NCI-H446 treated with DMSO at 0.1 percent for 48 hours (cell line): ENCODE measurements at places on chromosomes 2 and 18.

DNA sequence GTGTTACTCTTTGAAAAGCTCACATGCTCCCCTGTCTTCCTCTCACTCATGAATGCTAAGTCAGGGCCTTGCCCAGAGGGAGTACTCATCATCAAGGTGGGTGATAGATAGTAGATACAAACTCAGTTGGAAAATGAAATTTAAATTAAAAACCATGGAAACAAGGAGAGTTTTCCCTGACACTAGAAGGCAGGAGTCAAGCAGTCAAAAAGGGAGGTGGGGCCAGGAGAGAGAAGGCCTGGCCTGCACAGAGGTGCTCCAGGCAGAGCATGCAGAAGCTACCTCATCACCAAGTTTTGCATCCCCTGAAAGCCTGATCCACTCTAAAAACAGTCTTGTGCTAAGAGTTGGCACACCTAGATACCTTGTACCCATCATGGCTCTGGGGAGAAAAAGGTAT, 143.7 kb downstream of the MYO5B start:
- DNase-seq, result no peak

DNA sequence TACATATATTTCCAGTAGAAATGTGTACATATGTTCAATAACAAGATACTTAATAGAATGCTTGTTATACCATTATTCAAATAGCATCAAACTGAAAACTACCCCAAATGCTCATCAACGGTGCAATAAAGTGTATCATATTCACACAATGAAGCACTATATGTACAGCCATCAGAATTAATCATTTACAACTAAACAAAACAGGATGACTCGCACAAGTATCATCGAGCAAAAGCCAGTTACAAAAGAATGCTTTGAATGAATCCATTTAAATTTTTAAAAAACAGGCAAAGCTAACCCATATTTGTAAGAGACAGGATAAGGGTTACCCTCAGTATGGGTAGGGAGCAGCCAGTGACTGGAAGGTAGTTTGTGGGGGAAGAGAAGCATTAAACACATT, 132.8 kb upstream of the PDE1A start:
- no peak for DNase-seq

- DNase-seq, result no peak
These were observed 101.3 kb downstream of the PID1 start for GRCh38 chr2:229169751-229170150.

DNA sequence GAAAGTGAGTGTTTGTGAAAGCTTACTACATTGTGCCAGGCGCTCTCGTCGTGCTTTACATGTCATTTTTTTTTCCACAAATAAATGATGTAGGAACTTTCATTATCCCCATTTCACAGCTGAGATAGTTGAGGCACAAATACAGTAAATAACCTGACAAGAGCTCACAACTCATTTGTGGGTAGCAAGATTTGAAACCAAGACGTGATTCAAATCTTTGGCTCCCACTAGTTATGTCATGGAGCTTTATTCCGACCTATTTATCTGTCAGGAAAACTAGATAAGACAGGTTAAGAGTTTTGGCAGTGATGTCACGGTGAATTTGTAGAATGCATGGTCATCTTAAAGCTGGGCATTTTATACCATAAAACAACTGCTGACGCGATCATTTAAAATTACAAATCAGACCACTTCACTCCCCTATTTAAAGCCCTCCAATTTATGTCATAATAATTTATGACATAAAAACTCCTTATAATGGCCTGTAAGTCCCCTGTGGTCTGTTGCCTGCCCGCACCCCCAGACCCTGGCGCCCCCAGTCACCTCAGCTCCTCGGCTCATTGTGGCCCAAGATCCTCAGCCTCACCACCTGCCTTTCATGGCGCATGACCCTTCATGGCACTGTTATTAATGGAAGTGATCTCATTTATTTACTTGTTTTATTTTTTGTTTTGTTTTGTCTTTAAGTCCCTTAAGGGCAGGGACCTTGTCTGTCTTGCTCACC, 678 bp upstream of the ZNF24 start:
- no peak for DNase-seq

DNA sequence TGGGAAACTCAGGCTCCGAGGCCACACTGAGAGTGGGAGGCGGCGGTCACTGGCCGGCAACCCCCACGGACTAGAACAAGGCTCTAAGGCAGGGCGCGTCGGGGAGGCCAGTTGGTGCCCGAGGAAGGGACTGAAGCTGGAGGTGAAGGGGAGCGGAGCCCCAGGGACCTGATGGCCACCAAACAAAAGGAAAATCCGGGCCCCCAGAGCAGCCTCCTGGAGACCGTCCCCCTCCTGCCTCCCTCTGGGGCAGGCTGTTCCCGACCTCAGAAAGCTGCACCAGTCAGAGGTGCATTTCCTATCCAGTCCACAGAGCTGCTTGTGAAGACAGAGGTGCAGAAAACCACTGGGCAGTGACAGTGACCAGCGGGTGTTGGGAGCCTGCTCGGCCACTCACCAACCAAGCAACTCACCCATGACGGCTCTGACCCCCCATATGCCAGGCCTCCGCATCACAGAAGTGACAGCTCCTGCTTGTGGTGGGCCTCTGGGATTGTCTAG, 172.7 kb downstream of the TWIST2 start:
- DNase-seq, result no peak

DNA sequence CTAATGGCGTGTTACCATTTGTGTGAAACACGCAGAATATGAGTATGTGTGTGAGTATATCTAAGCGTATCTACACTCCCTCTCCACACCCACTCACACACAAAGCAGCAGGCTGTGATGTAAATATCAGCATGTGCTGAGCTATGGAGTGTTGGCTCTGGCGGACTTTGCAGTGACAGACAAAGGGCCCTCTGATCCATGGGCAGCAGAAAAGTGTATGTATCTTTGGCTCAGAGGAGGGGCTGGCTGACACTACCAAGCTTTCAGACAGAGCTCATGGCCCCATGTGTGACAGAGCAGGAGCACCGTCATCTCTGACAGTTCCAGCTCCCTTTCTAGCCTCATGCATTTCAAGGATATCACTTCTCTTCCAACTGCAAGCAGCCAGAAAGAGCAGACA, 57.2 kb upstream of the ASB18 start:
- DNase-seq, result no peak

- no peak for DNase-seq
These were observed 905.3 kb upstream of the VRK2 start for GRCh38 chr2:57141269-57141668.
